ENCODE measurements at places on chromosomes 2 and 18.

DNA sequence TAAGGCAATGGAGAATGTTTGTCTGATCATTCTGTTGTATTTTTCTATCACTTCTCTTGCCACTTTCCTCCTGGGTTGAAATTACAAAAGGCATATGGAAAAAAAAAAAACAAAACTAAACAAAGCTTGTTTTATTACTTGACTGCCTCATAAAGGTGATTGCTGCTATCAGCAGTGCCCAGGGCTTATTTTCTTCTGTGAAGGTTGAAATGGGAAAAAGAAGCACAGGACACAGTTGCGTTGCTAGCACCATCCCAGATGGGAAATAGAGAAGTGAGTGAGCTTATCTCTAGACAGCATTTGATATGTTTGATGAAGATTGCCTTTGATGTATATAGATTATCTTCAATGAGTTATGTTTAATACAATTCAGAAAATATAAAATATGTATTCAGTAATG, 633.8 kb upstream of the ZNF804A start:
- H3K27me3 ChIP-seq = no peaks in the 10 kb centered on the region
- no peak overlapping the region for H3K27ac ChIP-seq
- no peaks in the 10 kb centered on the region for H3K4me1 ChIP-seq
- no peak for DNase-seq

DNA sequence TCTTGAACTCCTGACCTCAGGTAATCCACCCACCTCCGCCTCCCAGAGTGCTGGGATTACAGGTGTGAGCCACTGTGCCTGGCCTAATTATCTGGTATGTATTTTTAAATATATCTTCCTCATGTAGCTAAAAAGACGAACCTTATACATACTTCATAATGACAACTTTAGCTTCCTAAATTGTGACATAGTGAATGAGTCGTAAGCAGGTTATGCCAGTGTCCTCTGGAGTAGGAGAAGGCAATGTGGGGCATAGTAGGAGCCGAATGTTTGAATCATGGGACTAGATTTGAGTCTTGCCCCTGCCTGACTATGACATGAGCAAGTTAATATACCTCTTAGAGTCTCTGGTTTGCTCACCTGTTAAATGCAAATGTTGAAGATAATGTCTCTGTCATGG, 95.8 kb upstream of the FOSL2 start:
- no peak for DNase-seq
- H3K36me3 ChIP-seq = peaks cover 7% of the 10 kb centered on the region
- H3K4me1 ChIP-seq = no peaks in the 10 kb centered on the region
- no peaks in the 10 kb centered on the region for H3K27me3 ChIP-seq
- H3K27ac ChIP-seq = no peak overlapping the region

GRCh38 chr2:69745035-69745434, 3.1 kb downstream of the ANXA4 start:
- H3K36me3 ChIP-seq = peaks cover 16% of the 10 kb centered on the region
- H3K27ac ChIP-seq = peak overlapping the region; percentile 22
- no peak for DNase-seq
- H3K4me3 ChIP-seq = peak overlapping the region; percentile 8
- H3K4me1 ChIP-seq = peaks cover 68% of the 10 kb centered on the region

DNA sequence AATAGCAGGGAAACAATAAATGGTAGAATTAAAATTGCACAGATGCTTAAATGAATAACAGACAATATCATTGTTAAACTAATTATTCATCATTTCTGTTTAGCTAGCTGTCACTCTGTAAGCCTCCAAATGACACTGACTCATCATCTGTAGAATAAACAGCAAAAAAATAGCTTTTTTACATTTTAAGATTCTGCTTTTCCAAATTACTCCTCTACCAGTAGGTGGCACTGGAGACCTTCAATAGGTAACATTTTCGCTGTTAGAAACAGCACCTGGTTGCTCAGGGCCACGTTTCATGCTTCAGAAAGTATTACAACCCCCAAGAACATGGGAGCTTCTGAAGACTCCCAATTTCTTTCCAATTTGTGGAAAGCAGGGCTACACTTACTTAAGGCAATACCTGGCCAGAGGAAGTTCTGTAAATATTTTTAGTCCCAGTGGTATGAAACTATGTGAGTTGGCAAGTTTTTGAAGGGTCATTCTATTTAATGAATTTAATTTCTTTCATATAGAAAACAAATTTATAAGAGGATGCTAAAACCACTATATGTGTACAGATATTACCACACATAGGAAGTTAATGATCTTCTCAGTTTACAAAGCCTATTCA, 45.4 kb downstream of the TTN start:
- no peak overlapping the region for H3K4me3 ChIP-seq
- DNase-seq = peak; percentile 60
- no peaks in the 10 kb centered on the region for H3K36me3 ChIP-seq

GRCh38 chr18:28108814-28109213, 68.1 kb downstream of the CDH2 start:
- H3K4me3 ChIP-seq = no peak overlapping the region
- no peak overlapping the region for H3K27ac ChIP-seq
- peaks cover 40% of the 10 kb centered on the region for H3K4me1 ChIP-seq
- H3K27me3 ChIP-seq = no peaks in the 10 kb centered on the region

GRCh38 chr2:10038123-10038522, 5.2 kb upstream of the KLF11 start:
- peaks cover 68% of the 10 kb centered on the region for H3K27me3 ChIP-seq
- DNase-seq = no peak
- no peak overlapping the region for H3K4me3 ChIP-seq

DNA sequence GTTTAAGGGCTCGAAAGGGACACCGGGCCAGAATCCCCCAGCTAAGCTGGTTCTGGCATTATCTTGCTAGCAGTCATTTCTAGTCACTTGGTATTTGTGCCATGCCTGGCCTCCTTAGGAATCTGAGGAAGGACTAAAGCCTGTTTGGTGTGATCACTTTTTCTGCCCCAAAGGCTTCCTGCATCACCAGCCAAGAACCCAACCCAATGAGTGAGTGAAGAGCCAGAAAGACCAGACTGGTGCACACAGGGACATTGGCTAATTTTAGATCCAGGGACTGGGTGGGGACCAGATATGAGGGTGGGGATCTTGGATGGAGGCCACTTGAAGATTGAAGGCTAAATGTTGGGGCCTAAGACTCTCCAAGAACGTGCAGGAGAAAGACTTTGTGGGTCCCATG, 411.9 kb upstream of the TNP1 start:
- no peak for DNase-seq
- H3K4me3 ChIP-seq = no peak overlapping the region
- 0 out of 3 replicates have a peak, but pooled peaks cover 3% of the 10 kb centered on the region for H3K27me3 ChIP-seq
- H3K4me1 ChIP-seq = no peaks in the 10 kb centered on the region
- no peaks in the 10 kb centered on the region for H3K36me3 ChIP-seq
- H3K27ac ChIP-seq = no peak overlapping the region

GRCh38 chr18:50071397-50071796, 123.5 kb downstream of the MYO5B start:
- peaks cover 66% of the 10 kb centered on the region for H3K4me1 ChIP-seq
- no peaks in the 10 kb centered on the region for H3K27me3 ChIP-seq
- H3K36me3 ChIP-seq = no peaks in the 10 kb centered on the region
- no peak for DNase-seq
- no peak overlapping the region for H3K4me3 ChIP-seq

DNA sequence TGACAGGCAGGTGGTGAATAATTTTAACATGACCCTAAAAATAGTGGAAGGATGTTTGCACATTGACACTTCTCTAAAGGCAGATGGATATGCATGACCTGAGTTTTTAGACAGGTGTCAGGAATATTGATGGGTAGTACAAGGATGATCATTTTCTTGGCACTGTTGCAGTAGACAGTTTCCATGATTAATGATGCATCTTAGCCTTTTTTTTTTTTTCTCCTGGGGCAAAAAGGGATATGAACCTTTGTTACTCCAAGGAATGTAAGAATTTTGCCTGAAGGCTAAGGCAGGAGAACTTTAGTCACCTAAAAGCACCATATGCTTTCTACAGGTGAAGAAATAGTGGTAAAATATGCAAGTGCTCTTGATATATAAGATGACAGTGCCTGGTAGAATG, 136.3 kb upstream of the CAVIN2 start:
- no peaks in the 10 kb centered on the region for H3K4me1 ChIP-seq
- no peak overlapping the region for H3K27ac ChIP-seq
- DNase-seq = no peak
- H3K27me3 ChIP-seq = no peaks in the 10 kb centered on the region

GRCh38 chr2:9331704-9332103, 91.6 kb downstream of the ITGB1BP1 start:
- DNase-seq = no peak
- peaks cover 74% of the 10 kb centered on the region for H3K4me1 ChIP-seq
- H3K4me3 ChIP-seq = no peak overlapping the region
- no peaks in the 10 kb centered on the region for H3K27me3 ChIP-seq
- H3K36me3 ChIP-seq = peaks cover 14% of the 10 kb centered on the region
- H3K27ac ChIP-seq = no peak overlapping the region

DNA sequence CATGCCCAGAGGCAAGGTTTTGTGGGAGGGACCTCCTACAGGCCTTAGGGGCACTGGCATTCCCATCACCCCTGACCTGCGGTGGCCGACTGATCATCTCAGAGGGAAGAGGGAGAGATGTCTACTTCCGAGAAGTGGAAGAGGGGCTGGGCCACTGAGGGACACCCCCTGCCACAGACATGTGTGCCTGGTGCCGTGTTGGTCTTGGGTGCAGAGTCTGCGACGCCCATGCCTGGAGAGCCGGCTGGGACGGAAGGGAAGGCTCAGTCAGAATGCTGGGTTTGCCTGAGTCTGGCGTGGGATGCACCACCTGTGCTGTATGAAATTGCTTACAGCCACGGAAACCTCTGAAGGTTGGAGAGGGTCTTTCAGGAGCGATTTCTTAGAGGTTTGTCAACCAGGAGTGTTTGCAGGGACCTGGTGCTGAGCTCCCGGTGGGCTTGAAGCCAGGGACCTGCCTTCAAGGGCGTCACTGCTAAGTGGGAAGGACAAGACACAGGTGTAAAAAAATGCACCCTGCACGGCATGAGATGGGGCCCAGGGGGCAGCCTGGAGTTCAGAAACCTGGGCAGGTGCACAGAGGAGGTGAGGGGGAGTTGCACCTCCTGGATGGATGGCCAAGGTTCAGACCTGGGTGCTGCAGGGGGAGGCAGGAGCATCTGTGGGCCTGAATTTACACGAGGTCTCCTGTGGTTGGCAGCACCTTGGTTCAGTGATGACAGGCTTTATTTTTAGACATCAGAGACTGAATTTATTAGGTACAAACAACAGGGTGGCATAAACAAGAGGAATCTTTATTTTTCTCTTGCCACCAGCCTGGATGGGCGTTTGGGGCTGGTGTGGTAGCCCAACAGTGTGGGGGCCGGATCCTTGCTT, 100.3 kb downstream of the CTIF start:
- H3K27me3 ChIP-seq = no peaks in the 10 kb centered on the region
- H3K27ac ChIP-seq = no peak overlapping the region
- peaks cover 4% of the 10 kb centered on the region for H3K36me3 ChIP-seq
- H3K4me1 ChIP-seq = peaks cover 18% of the 10 kb centered on the region

GRCh38 chr2:24860631-24861030, 59.4 kb downstream of the ADCY3 start:
- H3K27ac ChIP-seq = no peak overlapping the region
- H3K4me1 ChIP-seq = no peaks in the 10 kb centered on the region
- H3K27me3 ChIP-seq = no peaks in the 10 kb centered on the region
- no peak for DNase-seq

GRCh38 chr2:190060019-190060418, 2.5 kb downstream of the MSTN start:
- no peaks in the 10 kb centered on the region for H3K4me1 ChIP-seq
- no peak overlapping the region for H3K27ac ChIP-seq
- no peak for DNase-seq
- no peaks in the 10 kb centered on the region for H3K27me3 ChIP-seq
- no peak overlapping the region for H3K4me3 ChIP-seq

DNA sequence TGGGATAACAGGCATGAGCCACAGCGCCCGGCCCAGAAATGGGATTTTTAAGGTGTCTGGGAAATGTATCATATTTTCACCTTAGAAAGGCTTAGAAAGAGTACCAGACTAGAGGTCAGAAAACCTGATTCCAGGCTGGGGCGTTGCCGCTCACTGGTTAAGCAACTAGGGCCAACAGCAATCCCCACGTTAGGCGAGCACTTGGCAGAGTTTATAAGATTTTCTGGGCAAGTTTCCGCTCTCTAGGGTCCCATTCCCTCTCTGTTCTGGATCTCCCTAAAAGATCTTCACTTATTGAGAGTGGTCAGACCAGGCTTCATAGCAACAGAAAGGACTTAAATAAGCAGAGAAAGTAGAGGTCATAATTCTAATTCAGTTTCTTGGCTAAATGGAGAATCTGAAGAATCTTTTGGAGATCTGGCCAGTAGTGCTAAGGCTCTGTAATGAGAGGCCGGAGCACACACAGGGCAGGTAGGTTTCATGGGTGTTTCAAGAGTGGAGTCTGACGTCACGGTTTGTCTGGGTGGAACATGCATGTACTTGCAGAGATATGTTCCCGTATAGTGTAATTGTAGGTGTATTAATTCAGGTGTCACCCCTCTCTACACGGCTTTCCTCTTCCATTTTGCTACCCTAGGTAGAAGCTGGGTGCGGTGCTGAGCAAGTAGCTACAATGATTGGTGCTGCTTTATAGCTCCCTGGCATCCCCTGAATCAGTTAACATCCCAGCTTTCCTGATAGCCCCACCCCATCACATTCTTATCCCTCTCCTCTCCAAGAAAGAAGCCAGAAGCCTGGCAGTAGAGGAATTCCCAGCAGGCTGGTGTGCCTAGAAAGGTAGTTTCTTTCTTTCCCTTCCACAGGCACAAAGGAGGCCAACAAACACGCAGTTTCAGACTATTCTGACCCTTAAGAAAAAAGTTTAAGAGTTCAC, 4.4 kb upstream of the SMAD7 start:
- H3K4me3 ChIP-seq = no peak overlapping the region
- no peaks in the 10 kb centered on the region for H3K36me3 ChIP-seq
- H3K27ac ChIP-seq = no peak overlapping the region

- H3K27me3 ChIP-seq = no peaks in the 10 kb centered on the region
- no peak overlapping the region for H3K4me3 ChIP-seq
- H3K27ac ChIP-seq = no peak overlapping the region
- H3K36me3 ChIP-seq = no peaks in the 10 kb centered on the region
Measured at GRCh38 chr2:173544641-173545363, 190.1 kb downstream of the CDCA7 start.

GRCh38 chr2:119339562-119339923, 27.1 kb downstream of the C2orf76 start:
- H3K4me3 ChIP-seq = no peak overlapping the region
- DNase-seq = no peak
- no peaks in the 10 kb centered on the region for H3K36me3 ChIP-seq
- no peaks in the 10 kb centered on the region for H3K27me3 ChIP-seq
- no peak overlapping the region for H3K27ac ChIP-seq
